ENCODE measurements at places on chromosomes 3 and 15. TPM values are rescaled to one million over a fixed set of nuclear protein-coding genes. Genes with fewer than 3 reads are reported as not detected.

KLHDC8B gene
- total RNA-seq, result 95.1 TPM

GOLGA8M gene
- total RNA-seq, result 1.4 TPM

ATP8B4 gene
- total RNA-seq, result 3.1 TPM

HYAL1 gene
- 70.0 TPM for total RNA-seq

FMN1 gene
- total RNA-seq, result 2.9 TPM

TF gene
- total RNA-seq, result 3.3 TPM

UBA7 gene
- total RNA-seq, result 26.7 TPM

SLC25A36 gene
- total RNA-seq, result 86.2 TPM

RETNLB gene
- total RNA-seq, result not detected

GOLGA6L10 gene
- total RNA-seq, result 0.07 TPM

KCNH8 gene
- 0.05 TPM for total RNA-seq

ALDH1L1 gene
- total RNA-seq, result 16.6 TPM

CCR4 gene
- total RNA-seq, result not detected

KCNAB1 gene
- 2.4 TPM for total RNA-seq

CHAC1 gene
- total RNA-seq, result 2.2 TPM

MOBP gene
- not detected for total RNA-seq

C3orf80 gene
- total RNA-seq, result 0.15 TPM

CPNE9 gene
- total RNA-seq, result not detected

SERPINI2 gene
- not detected for total RNA-seq

CCDC54 gene
- total RNA-seq, result not detected

GP5 gene
- total RNA-seq, result not detected

Data from left ventricle myocardium superior (tissue), 1 donor.